ENCODE measurements at places on chromosomes 3 and 15.

DNA sequence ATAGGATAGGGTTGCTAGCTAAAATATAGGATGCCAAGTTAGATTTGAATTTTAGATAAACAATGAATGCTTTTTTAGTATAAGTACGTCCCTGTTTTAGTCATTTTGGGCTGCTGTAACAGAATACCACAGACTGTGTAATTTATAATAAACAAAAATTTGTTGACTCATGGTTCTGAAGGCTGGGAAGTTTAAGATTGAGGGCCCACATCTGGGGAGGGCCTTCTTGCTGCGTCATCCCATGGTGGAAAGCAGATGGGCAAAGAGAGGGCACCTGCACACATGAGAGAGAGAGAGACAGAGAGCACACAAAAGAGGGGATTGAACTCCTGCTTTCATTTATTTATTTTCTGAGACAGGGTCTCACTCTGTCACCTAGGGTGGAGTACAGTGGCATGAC lies 246.5 kb downstream of the EPHB1 start:
- no peak for DNase-seq

- DNase-seq: no peak
These were observed 113.3 kb downstream of the SMAD6 start for GRCh38 chr15:66815318-66815717.

- no peak for DNase-seq
These were observed 20.4 kb upstream of the AP4E1 start for GRCh38 chr15:50888054-50888453.

DNA sequence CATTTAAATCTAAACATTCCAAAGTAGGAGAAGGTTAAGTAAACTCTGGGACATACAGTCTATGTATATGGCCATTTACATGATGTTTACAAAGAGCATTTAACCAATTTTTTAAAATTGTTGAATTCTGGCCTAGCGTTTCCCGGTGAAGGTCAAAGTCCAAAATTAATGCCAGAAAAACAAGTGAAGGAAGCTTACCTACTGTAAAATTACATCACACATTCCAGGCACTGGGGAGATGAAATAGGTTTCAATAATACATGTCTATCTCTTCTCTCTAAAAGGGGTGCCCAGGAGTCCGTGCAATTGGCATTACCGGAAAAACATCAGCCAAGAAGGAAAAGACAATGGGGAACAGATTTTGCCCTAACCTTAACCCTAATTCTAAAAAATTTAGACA lies 358.8 kb downstream of the VPS13C start:
- DNase-seq: no peak

DNA sequence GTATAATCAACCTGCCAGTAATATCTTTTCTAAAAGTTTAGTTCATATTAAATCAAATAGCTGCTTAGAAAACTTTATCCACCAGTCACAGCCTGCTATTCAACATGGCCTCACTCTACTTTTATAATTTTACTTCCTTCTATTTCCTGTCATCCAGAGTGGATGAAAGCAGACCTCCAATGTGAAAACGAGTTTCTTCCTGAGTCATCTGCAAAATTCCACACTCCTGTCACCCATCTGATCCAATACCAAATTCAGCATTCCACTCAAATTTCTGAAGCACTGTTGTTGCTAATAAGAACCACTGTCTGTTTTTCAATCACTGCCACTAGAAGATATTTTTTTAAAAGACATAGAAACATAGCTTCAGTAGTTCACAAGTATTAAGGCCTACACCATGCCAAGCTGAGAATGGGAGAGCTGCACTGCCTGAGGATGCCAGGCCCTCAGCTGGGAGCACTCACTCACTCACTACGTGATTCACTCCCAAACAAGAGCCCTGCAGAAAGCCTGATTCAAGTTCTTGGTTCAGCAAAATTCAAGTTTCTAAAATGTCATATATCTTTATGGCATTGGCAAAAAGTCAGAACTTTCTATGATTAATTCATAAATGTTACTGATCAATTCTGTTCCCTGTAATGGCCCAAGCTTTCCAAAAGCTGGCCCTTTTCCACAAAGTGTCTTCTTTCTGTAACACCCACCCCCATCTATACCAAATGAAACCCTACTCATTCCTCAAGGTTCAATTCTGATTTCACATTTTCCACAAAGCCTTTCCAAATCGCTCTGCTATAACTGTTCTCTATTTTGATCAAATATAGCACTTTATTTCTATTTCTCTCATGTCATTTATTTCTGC lies 82.9 kb downstream of the FSIP1 start:
- DNase-seq: no peak

- DNase-seq: no peak
These were observed 27.3 kb upstream of the PARL start for GRCh38 chr3:183911763-183912506.

GRCh38 chr3:27244374-27244773 lies 124.8 kb downstream of the NEK10 start:
- no peak for DNase-seq

All from left colon (tissue), 2 donors.